Omental fat pad (tissue), 4 donors: ENCODE measurements at places on chromosomes 16 and 17.

DNA sequence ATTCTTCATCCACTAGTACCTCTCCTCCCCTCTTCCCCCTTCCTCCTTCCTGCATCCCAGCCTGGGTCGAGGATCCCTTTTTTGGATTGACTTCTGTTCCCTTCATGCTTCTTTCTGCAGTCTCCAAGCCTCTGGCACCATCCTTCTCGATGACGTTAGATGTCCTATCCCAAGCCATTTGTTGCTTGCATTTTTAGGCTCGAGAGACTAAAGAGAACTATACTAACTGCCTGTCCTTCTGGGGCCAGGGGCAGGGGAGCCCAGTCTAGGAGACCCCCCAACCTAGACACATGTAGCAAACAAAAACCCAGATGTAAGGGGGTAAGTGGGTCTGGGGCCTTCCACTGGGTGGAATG, 23.9 kb downstream of the UNK start:
- DNase-seq, result no peak

GRCh38 chr17:45430738-45431530, 1.7 kb downstream of the ARHGAP27 start:
- no peak for DNase-seq

DNA sequence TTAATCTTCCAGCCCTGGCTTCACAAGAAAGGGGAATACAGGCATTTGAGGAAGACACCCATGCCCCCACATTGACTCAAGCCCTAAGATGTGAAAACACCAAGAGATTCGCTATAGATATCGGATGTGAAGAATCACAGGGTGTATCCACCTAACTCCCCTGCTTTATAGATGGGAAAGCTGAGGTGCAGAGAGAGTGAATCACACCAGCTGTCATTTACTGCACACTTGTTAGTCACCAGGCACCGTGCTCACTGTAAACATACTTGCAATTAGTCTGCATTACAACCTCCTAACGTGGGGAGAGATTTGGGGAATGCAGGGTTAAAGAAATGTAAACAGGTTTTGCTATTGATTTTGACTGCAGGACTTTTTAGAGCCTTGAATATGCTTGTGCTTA, 325.5 kb downstream of the C16orf95 start:
- DNase-seq, result no peak

DNA sequence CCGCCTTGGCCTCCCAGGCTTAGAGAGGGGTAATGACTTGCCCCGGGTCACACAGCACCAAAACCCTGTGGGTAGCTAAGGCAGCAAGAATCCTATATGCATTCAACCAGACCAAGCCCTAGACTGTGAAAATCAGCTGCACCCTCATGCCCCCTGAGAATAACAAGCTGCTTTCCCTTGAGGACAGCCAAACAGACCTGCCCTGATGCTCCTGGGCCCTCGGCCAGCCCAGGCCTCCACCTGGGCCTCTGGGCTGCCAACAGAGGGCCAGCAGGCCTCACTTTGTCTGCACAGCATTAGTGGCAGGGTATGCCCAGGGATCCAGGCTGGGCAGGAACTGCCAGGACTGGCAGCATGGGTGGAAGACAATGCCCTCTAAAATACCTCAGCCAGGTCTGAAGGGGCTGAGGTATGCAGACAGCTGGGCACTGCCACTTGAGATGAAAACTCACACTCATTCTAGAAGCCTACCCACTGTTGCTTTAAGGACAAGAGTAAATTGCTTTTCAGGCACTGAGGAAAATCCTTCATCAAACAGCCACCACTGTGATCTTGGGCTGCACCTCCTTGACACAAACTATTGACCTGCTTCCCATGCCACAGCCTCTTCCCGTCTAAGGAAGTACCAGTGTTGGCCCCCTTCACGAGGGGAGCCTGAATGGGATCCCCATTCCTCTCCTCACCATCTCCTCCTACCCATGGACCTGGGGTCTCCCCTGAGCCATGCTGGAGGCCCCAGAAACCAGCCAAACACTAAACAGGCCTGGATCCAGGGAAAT, 8.8 kb downstream of the ST3GAL2 start:
- DNase-seq, result no peak

GRCh38 chr17:78045316-78045715, 83.2 kb downstream of the TMC6 start:
- no peak for DNase-seq

DNA sequence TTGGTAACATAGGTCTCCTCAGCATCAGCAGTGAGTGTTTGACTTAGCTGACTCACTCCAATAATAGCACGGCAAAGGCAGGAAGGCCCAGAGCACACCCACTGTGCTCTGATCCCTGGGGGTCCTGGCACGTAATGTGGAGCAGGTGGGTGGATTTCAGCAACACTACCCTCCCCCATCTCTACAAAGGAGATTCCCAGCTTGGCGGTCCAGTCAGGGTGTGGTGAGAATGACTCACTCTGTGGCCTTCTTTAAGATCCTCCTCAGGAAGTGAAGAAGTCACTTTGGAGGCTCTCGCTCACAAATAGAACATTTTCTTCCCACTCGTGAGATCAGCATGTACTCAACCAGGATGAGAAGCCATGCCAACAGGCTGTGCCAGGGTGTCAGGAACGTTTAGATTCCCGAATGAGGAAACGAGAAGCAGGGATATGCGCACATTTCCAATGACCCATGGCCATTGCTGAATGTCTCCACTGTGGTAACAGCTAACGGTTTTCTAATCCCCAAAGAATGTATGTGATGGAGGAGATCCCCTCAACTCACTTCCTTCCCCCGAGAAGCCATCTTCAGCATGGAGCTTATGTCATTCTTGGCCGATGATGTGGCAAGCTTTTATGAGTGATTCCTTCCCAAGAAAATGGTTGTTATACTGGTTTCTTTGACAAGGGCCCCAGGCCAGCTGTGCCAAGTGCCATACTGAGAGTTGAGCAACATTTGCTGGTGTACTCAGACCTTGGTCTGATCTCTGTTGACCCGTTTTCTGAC, 365.2 kb downstream of the C16orf95 start:
- DNase-seq, result no peak

GRCh38 chr16:660459-661183, 7.3 kb upstream of the RHOT2 start:
- peak; percentile 55 for DNase-seq
